ENCODE measurements at places on chromosomes 1 and 21.
A peak's percentile ranks its signal among the peaks of the same experiment; 100 is the strongest.

GRCh38 chr1:234997896-234998741, 130.5 kb downstream of the TOMM20 start:
- no peak for DNase-seq
- H3K4me1 ChIP-seq = peaks cover 26% of the 10 kb centered on the region
- peak overlapping the region; percentile 69 for H3K27ac ChIP-seq
- H3K4me3 ChIP-seq = no peak overlapping the region
- H3K27me3 ChIP-seq = no peaks in the 10 kb centered on the region

DNA sequence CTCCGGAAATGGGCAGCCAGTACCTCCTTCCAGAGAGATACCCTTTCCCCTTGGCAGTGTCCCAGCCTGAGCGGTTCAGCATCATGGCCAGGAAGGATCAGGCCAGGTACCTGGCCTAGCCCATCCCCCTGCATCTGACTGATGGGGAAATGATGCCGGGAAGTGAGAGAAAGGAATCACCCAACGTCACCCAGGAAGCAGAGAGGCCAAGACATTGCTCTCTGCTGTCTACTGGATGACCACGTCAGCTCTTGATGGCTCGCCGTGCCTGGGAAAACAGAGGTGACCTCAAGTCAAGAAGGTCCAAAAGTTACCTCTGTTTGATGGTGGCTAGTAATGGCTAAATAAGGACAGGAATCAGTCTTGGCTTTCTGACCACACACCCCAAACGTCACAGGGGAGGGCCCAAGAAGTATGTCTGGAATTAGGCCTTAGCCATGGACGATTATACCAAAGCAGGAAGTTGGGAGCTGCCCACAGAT, 79.0 kb downstream of the MRPL37 start:
- peaks cover 35% of the 10 kb centered on the region for H3K4me1 ChIP-seq
- no peaks in the 10 kb centered on the region for H3K27me3 ChIP-seq
- no peak overlapping the region for H3K4me3 ChIP-seq
- no peak for DNase-seq

DNA sequence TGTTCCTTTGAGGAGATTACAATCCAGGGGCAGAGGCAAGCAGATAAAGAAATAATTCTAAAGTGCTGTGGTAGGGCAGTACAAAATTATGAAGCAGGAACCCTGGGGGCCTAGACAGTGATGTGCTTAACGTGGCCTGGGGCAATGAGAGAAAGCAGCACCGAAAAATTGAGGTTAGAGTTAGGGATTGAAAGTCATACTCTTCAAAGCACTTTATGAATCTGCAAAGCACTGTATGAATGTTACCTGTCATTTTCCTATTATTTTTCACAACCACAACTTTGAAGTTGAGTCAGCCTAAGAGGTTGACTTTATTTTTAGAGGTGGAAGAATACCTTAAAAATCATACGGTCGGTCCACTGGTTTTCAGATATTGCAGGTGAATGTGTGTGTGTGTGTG, 183.4 kb upstream of the NFIA start:
- H3K4me1 ChIP-seq = peaks cover 4% of the 10 kb centered on the region
- H3K27me3 ChIP-seq = no peaks in the 10 kb centered on the region
- H3K36me3 ChIP-seq = no peaks in the 10 kb centered on the region
- H3K27ac ChIP-seq = no peak overlapping the region

- peaks cover 12% of the 10 kb centered on the region for H3K36me3 ChIP-seq
- H3K4me3 ChIP-seq = peak overlapping the region; percentile 76
- peaks cover 40% of the 10 kb centered on the region for H3K27me3 ChIP-seq
- H3K27ac ChIP-seq = peak overlapping the region; percentile 68
- peaks cover 10% of the 10 kb centered on the region for H3K4me1 ChIP-seq
- DNase-seq = peak; percentile 87
Measured at GRCh38 chr1:151130987-151131586, 15.3 kb downstream of the SEMA6C start.

GRCh38 chr1:229129301-229130027, 141.4 kb upstream of the RAB4A start:
- peaks cover 2% of the 10 kb centered on the region for H3K27me3 ChIP-seq
- no peak overlapping the region for H3K4me3 ChIP-seq
- H3K4me1 ChIP-seq = peaks cover 5% of the 10 kb centered on the region

GRCh38 chr1:229271448-229272159, 693 bp downstream of the RAB4A start:
- H3K27me3 ChIP-seq = no peaks in the 10 kb centered on the region
- H3K27ac ChIP-seq = peak overlapping the region; percentile 93
- DNase-seq = no peak
- peaks cover 9% of the 10 kb centered on the region for H3K36me3 ChIP-seq

DNA sequence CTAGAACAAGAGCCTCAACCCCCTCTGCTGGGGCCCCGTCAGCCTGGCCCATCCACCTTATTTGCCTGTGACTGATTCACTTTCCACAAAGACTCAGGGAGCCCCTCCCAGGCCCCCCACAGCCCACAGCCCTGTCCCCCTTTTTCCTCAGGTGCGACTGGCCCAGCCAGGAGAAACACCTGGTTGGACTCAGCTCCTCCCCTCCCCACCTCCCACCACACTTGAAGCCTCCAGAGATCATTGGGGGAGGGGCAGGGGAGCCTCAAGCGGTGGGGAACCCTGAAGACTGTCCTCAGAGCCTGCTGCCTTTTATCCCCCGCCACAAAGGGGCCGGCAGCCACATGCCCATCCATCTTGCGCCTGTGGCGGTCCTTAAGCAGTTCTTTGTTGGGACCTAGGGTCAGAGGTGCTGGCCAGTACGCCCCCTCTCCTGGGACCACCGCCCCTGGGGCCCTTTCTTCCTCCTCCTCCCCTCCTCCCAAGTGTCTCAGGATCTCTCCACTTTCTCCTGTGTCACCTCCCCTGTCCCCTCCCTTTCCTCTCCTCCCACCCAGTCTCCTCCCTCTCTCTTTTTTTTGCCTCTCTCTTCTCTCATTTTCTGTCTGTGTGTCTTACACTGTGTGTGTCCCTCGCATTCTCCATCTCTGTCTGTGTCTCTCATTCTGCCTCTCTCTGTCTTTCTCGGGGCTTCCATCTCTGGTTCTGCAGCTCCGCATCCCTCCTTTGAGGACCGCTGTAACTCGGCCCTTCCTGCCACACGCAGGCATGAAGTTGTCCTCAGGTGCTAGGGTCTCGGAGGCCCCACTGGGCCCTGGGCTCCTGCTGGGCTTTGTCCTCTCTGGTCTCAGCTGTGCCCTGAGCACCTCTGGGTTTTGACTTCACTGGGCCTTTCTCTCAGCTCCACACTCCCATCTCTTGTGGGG, 12.2 kb downstream of the CRABP2 start:
- H3K4me1 ChIP-seq = peaks cover 69% of the 10 kb centered on the region
- peak overlapping the region; percentile 94 for H3K27ac ChIP-seq
- peak overlapping the region; percentile 74 for H3K4me3 ChIP-seq
- no peaks in the 10 kb centered on the region for H3K27me3 ChIP-seq

GRCh38 chr1:145898756-145899155, 11.1 kb downstream of the ITGA10 start:
- H3K4me3 ChIP-seq = no peak overlapping the region
- H3K27ac ChIP-seq = no peak overlapping the region
- H3K27me3 ChIP-seq = peaks cover 4% of the 10 kb centered on the region
- H3K4me1 ChIP-seq = no peaks in the 10 kb centered on the region
- no peaks in the 10 kb centered on the region for H3K36me3 ChIP-seq

DNA sequence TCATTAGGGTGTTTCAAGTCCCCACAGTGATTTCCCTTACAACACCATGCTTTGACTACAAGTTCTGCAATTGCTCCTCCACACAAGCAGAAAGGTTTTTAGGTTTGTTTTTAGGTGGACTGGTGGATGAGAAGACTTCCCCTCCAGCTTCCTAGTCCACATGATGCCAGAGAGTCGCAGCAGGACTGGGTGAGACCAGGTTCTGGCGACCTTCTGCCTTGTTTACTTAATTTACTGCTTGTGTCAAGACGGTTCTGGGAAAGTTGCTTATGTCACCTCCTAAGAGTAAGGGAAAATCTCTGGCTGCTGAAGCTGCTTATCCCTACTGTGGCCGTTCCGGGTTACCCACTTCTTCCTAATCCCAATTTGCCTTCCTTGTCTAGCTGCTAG, 76.4 kb downstream of the GLUL start:
- H3K4me3 ChIP-seq = no peak overlapping the region
- peaks cover 4% of the 10 kb centered on the region for H3K4me1 ChIP-seq
- no peak overlapping the region for H3K27ac ChIP-seq

DNA sequence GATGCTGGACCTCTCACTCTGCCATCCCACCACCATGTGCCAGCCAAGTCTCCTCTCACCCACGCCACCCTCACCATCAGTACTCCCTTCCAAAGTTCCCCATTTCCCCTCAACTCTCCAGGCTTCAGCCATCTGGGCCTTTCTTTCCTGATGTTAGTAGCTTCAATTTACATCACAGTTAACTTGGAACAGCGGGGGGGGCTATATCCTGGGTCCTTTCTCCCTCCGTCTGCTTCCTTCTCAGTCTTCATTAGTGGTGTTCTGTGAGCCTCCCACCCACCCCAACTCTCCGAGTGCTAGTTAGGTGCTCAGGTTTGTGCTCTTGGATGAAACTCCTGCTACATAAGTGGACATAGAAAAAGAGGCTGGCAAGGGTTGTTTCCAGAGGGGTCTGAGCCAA, 31.9 kb downstream of the KCNC4 start:
- H3K27me3 ChIP-seq = peaks cover 39% of the 10 kb centered on the region
- no peak overlapping the region for H3K27ac ChIP-seq
- no peak for DNase-seq
- H3K36me3 ChIP-seq = no peaks in the 10 kb centered on the region

DNA sequence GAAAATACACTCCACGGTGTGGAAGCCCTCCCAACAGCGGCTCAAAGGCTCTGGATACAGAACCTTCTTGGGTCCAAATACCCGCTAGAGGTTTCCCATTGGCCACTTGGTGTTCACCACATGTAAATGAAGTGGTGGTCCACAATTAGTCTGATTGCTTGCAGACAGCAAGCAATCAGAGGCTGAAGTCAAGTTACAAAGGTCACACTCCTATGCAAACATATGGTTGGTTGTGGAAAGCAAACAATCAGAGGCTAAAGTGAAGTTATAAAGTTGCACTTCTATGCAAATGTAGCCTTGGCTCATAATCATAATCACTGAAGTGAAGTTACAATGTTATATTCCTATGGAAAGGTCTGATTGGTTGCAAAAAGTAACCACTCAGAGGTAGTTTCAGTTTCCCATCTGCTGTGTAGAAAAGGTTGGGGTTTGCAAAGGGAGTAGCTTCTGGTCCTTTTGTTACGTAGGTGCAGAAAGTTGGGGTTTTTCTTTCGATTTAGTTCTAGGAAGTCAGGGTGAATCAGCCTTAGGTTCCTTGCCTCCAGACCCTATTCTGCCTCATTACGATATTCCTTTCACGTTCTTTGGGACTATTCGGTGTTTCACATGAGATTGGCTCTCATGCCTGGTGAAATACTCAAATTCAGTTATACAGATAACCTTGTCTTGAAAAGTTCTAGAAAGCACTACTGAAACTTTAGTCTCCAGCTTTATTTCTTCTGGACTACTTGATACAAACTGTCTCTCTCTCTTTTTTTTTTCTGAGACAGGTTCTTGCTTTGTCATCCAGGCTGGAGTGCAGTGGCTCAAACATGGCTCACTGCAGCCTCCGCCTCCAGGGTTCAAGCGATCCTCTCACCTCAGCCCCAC, 36.7 kb upstream of the MTF2 start:
- no peak overlapping the region for H3K27ac ChIP-seq
- H3K4me3 ChIP-seq = no peak overlapping the region
- peaks cover 2% of the 10 kb centered on the region for H3K27me3 ChIP-seq

GRCh38 chr21:43305336-43305665, 121.6 kb downstream of the SIK1 start:
- no peaks in the 10 kb centered on the region for H3K36me3 ChIP-seq
- H3K4me1 ChIP-seq = peaks cover 15% of the 10 kb centered on the region
- no peak overlapping the region for H3K27ac ChIP-seq
- DNase-seq = no peak

GRCh38 chr21:16072221-16072620, 342.4 kb downstream of the USP25 start:
- no peak for DNase-seq
- H3K36me3 ChIP-seq = peaks cover 7% of the 10 kb centered on the region
- peaks cover 49% of the 10 kb centered on the region for H3K4me1 ChIP-seq
- H3K27me3 ChIP-seq = no peaks in the 10 kb centered on the region
- peak overlapping the region; percentile 86 for H3K27ac ChIP-seq
- peak overlapping the region; percentile 66 for H3K4me3 ChIP-seq

- H3K27me3 ChIP-seq = no peaks in the 10 kb centered on the region
- H3K36me3 ChIP-seq = no peaks in the 10 kb centered on the region
- H3K27ac ChIP-seq = no peak overlapping the region
- DNase-seq = no peak
- no peaks in the 10 kb centered on the region for H3K4me1 ChIP-seq
Measured at GRCh38 chr1:17400725-17401341, 28.8 kb downstream of the PADI6 start.

DNA sequence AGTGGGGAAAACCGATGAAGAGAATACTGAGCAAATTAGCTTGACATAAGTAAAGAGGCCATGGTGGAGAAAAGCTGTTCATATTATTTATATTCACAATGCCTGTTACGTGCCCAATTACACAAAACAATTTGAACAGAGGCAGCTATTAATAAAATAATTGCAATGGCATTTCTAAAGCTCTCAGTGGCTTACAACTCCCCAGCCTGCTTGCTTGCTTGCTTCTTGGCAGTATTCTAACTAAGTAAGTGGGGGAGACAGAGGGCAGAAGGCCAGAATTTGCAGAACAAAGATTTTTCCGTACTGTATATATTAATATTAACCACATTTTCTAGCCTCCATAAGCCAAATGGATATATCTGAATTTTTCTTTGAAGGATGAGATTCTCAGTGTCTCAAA, 12.9 kb downstream of the PTPN14 start:
- peak overlapping the region; percentile 36 for H3K27ac ChIP-seq
- no peak overlapping the region for H3K4me3 ChIP-seq
- peaks cover 52% of the 10 kb centered on the region for H3K4me1 ChIP-seq

GRCh38 chr21:43740497-43741156, 21.7 kb downstream of the PDXK start:
- H3K36me3 ChIP-seq = peaks cover 7% of the 10 kb centered on the region
- peak; percentile 64 for DNase-seq
- peak overlapping the region; percentile 97 for H3K27ac ChIP-seq
- peak overlapping the region; percentile 59 for H3K4me3 ChIP-seq
- H3K27me3 ChIP-seq = no peaks in the 10 kb centered on the region
